Caki2 (cell line): ENCODE measurements at places on chromosomes 7 and 10. TPM values are rescaled to one million over a fixed set of nuclear protein-coding genes. Genes with fewer than 3 reads are reported as not detected.

The HDAC9 gene
- total RNA-seq = 19.5 and 21.5 TPM in 2 replicates

The TUBAL3 gene
- not detected in 2 replicates for total RNA-seq

DNA sequence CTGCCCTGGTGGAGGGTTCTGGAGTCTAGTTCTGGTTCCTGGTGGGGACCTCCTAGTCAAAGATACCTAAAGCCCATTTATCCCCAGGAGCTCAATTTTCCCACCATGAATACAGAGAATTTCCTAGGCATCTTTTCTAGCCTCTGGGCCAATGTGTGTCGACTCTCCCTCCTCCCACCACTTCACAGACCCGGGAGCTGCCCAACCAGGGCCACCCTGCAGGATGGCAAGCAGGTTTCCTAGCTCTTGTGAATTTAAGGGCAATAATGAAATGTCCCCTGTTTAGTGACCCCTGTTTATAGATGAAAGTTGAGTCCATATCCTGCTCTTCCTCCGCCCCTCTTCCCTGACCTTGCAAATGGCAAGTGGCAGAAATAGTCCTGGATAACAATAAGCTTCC, 9.4 kb downstream of the DLX5 start:
- DNase-seq = no peak

The EMX2 gene
- 3.2 TPM in 1 of 2 replicates, not detected in the other for total RNA-seq

- no peak for DNase-seq
These were observed 252.0 kb downstream of the DPP6 start for GRCh38 chr7:154304231-154304630.

The LSM5 gene
- total RNA-seq = 47.5 and 70.6 TPM in 2 replicates

- DNase-seq = no peak
These were observed 10.0 kb downstream of the TLX1 start for GRCh38 chr10:101140950-101141615.

DNA sequence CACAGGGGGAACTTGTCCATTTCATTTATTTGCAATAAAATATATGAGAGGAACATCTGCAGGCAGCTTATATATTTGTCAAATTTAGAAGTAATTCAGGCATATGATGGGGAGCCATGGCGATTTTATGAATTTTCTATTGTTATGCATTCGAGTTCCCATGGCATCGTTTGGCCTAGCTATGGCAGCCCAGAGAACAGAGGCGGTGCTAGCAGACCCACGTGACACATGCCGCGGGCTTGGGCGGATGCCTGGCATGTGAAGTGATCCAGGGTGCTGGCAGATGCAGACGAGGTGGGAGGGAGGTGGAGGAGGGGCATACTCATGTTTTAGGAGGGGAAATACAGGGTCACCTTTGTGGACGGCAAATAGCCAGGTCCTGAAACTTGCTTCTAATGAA, 560.0 kb upstream of the GALNT17 start:
- DNase-seq = no peak

GRCh38 chr7:155255621-155256020, 42.1 kb upstream of the INSIG1 start:
- no peak for DNase-seq

The SLC13A4 gene
- not detected in 2 replicates for total RNA-seq

DNA sequence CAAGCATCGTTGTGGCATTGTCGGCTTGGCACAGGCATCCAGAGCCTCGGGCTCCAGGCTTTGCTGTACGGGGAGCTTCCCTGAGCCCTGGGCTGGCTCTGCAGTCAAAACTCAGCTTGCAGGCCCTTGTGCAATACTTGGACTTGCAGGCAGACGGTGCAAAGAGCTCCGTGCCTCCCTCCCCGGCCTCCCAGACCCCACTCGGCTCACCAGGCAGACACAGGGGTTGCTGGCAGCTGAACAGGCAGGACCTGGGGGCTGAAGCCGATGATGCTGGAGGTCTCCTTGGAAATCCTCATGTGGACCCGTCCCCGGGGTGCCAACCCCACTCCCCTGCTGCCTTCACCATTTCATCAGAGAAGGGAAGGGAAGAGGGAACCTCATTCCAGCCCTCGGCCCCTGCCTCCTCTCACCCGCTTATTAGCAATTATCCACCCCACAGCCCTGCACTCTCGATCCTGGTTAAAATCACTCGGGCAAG, 59.6 kb upstream of the GNA12 start:
- DNase-seq = no peak

The PRLHR gene
- total RNA-seq = not detected in 2 replicates

GRCh38 chr7:370259-370625, 80.3 kb downstream of the FOXL3 start:
- no peak for DNase-seq
